ENCODE measurements at places on chromosomes 4 and X. TPM values are rescaled to one million over a fixed set of nuclear protein-coding genes. Genes with fewer than 3 reads are reported as not detected.
A peak's percentile ranks its signal among the peaks of the same experiment; 100 is the strongest.

DNA sequence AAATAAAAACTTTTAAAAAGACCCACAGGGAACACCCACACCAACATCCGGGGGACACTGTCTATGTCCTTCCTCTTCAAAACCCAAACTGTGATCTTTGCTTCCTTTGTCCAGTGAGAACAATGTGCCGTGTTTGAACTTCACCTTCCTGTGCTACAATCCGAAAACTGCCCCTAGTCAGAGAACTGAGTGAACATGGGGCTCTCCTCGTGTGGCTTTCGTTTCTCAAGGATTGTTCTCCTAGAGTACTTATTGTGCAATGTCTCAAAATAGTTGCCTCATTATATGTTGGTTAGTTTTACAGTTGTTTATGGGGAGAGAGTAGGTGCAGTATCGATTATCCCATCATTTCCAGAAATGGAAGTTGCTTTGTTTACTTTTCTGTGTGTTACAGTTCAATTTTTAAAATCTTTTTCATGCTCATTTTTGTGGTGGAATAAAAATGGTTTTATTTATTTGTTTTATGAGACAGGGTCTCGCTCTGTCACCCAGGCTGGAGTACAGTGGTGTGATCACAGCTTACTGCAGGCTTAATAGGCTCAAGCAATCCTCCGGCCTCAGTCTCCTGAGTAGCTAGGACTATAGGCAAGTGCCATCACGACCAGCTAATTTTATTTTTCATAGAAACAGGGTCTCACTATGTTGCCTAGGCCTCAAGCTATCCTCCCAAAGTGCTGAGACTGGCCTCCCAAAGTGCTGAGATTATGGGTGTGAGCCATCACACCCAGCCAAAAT lies 29.9 kb downstream of the RBMX start:
- peaks cover 19% of the 10 kb centered on the region for H3K4me1 ChIP-seq
- no peak for DNase-seq
- no peak overlapping the region for H3K4me3 ChIP-seq
- H3K27me3 ChIP-seq = no peaks in the 10 kb centered on the region

GRCh38 chr4:138406876-138407275 lies 164.7 kb upstream of the SLC7A11 start:
- H3K36me3 ChIP-seq = no peaks in the 10 kb centered on the region
- DNase-seq = no peak
- no peak overlapping the region for H3K27ac ChIP-seq

SLC9A7 gene
- total RNA-seq = 10.8 TPM

DNA sequence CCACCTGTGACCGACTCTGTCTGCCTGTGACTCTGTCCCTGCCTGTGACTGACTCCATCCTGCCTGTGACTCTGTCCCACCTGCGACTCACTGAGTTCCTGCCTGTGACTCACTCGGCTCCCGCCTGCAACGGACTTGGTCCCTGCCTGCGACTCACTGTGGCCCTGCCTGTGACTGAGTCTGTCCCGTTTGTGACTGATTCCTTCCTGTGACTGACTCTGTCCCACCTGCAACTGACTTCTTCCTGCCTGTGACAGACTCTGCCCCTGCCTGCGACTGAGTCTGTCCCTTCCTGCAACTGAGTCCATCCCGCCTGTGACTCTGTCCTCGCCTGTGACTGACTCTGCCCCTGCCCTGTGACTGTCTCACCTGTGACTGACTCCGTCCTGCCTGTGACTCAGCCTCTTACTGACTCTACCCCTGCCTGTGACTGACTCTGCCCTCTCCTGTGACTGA lies 9.6 kb upstream of the UVSSA start:
- no peaks in the 10 kb centered on the region for H3K27me3 ChIP-seq
- DNase-seq = peak; percentile 63
- H3K27ac ChIP-seq = peak overlapping the region; percentile 85
- H3K36me3 ChIP-seq = peaks cover 66% of the 10 kb centered on the region
- H3K4me3 ChIP-seq = peak overlapping the region; percentile 2

- H3K27me3 ChIP-seq = no peaks in the 10 kb centered on the region
- H3K4me3 ChIP-seq = no peak overlapping the region
- no peaks in the 10 kb centered on the region for H3K4me1 ChIP-seq
These were observed 5.5 kb downstream of the PNMA3 start for GRCh38 chrX:153061732-153062131.

DNA sequence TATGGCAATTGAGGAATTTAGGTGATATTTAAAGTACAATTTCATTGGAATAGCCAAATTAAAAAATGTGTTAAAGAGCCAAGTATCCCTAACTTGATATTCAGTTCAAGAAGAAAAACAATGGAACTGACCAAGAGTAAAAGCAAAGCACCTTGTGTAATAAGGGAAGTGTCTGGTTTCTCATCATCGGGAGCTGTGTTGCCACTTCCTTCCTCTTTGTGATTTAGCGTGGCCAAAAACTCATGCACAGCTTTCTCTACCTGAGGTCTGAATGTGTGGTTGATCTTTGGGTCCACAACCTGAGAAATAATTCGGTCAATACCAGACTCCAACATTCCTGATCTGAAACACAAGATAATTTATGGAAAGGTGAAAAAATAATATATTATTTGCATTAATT lies 12.4 kb downstream of the BOD1L1 start:
- no peak for DNase-seq
- H3K36me3 ChIP-seq = peaks cover 53% of the 10 kb centered on the region
- H3K27me3 ChIP-seq = no peaks in the 10 kb centered on the region
- no peak overlapping the region for H3K4me3 ChIP-seq
- peaks cover 32% of the 10 kb centered on the region for H3K4me1 ChIP-seq
- no peak overlapping the region for H3K27ac ChIP-seq

TCEAL2 gene
- total RNA-seq = not detected

LAMTOR3 gene
- total RNA-seq = 29.2 TPM

GRCh38 chr4:22692736-22693135 lies at the start of gene GBA3:
TSS of gene GBA3 (plus strand) at chr4:22692937.
- no peaks in the 10 kb centered on the region for H3K27me3 ChIP-seq
- no peak for DNase-seq
- no peaks in the 10 kb centered on the region for H3K36me3 ChIP-seq
- H3K4me3 ChIP-seq = no peak within 1 kb of the TSS

MAGEC2 gene
- total RNA-seq = not detected

- DNase-seq = no peak
- H3K27ac ChIP-seq = no peak overlapping the region
- H3K27me3 ChIP-seq = peaks cover 3% of the 10 kb centered on the region
- H3K36me3 ChIP-seq = no peaks in the 10 kb centered on the region
These were observed 36.4 kb upstream of the CT47C1 start for GRCh38 chrX:119036107-119037029.

P2RY8 gene
- total RNA-seq = 180 TPM

DNA sequence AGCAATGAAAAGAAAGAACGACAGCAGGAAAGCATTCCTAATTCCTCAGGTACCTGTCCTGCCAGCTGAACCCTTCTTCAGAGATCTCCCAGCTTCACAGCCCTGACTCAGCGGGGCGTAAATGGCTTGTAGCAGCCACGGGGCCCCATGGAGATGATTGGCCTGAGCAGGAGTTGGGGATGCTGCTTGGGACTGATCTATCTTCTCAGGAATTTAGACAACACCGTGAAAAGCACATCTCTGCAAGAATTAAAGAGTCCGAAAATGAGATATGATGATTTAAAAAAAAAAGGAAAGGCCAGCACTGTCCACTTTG lies 22.5 kb upstream of the SLC25A4 start:
- H3K36me3 ChIP-seq = no peaks in the 10 kb centered on the region
- no peak overlapping the region for H3K27ac ChIP-seq
- no peak for DNase-seq
- no peak overlapping the region for H3K4me3 ChIP-seq
- H3K4me1 ChIP-seq = peaks cover 3% of the 10 kb centered on the region

PABPC1L2A gene
- not detected for total RNA-seq

JCHAIN gene
- not detected for total RNA-seq

GRCh38 chrX:121407627-121408026 lies 360.2 kb downstream of the GLUD2 start:
- DNase-seq = no peak
- no peaks in the 10 kb centered on the region for H3K4me1 ChIP-seq
- H3K27me3 ChIP-seq = no peaks in the 10 kb centered on the region
- no peak overlapping the region for H3K4me3 ChIP-seq
- no peak overlapping the region for H3K27ac ChIP-seq

DNA sequence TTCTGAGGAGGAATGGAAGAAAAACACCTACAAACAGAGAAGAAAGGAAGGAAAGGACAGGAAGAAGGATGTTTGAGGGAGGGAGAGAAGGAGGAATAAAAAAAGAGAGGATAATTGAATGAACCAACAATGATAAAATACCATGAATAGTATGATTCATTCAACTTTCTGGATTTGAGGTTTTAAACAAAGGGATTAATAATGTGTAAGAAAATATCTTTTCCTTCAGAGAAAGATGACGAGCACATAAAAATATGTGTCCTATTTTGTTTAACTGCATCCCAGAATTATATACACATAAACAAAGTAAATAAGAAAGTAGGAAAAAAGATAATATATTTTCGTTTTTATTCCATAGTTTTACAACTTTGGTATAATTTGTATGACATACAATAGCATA lies 1380.4 kb downstream of the STIM2 start:
- DNase-seq = no peak
- H3K27me3 ChIP-seq = no peaks in the 10 kb centered on the region
- no peaks in the 10 kb centered on the region for H3K36me3 ChIP-seq

GRCh38 chr4:117700111-117700892 lies 334.0 kb upstream of the NDST3 start:
- H3K4me3 ChIP-seq = no peak overlapping the region
- no peaks in the 10 kb centered on the region for H3K36me3 ChIP-seq
- H3K27me3 ChIP-seq = no peaks in the 10 kb centered on the region
- H3K4me1 ChIP-seq = no peaks in the 10 kb centered on the region
- DNase-seq = no peak
- no peak overlapping the region for H3K27ac ChIP-seq

DNA sequence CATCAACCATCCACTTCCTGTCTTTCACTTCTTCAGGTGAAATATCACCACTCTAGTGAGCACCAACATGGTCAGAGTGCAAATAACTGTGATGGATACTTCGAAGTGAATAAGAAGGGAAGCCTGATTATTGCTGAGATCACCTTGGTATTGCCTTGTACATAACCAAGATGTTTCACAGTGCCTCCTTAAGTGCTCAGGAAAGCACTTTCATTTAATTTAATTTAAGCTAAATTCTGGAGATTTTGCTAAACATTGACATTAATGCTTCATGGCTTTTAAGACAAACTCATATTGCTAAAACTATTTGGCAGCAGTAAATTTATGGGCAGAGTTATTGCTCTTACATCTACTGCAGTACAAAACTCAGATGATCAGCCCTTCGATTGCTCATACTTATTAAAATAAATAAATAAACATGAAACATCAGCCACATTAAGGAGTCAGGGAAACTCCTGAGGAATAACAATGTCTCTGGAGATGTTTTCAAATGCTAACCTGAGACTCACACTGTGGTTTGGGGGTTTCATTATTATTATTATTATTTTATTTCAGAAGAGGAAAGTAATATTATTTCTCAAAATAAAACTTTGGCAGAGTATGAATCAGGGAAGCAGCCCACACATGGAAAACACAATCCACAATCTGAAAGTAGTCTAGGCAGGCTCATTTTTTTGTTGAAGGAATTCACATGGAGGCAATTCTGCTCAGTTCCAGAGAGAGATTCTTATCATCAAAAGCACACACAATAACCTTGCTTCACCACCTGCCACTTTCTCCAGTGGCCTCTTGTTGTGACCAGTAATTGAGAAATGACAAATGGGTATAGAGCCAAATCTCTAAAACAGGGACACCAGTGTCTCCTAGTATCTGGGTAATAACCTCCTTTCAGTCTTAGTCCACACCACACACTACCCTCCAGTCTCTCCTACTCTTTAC lies 344.2 kb downstream of the MAPK10 start:
- no peak overlapping the region for H3K4me3 ChIP-seq
- H3K27ac ChIP-seq = no peak overlapping the region
- no peaks in the 10 kb centered on the region for H3K27me3 ChIP-seq

GIMD1 gene
- total RNA-seq = not detected

DNA sequence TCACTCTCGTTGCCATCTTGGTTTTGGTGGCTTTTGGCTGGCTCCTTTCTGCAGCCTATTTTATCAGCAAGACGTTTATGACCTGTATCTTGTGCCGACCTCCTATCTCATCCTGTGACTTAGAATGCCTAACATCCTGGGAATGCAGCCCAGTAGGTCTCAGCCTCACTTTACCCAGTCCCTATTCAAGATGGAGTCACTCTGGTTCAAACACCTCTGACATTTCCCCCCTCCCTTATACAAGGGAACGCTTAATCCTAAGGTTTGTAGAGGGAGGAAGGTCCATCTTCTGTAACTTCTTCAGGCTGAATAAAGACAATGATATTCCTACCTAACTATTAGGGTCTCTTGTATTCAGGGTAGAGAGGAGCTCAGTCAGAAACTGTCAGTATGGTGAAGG lies 79.3 kb upstream of the SPANXB1 start:
- no peak overlapping the region for H3K27ac ChIP-seq
- no peaks in the 10 kb centered on the region for H3K27me3 ChIP-seq
- DNase-seq = no peak
- peaks cover 9% of the 10 kb centered on the region for H3K4me1 ChIP-seq

- no peak for DNase-seq
- no peaks in the 10 kb centered on the region for H3K4me1 ChIP-seq
- no peaks in the 10 kb centered on the region for H3K27me3 ChIP-seq
- H3K36me3 ChIP-seq = no peaks in the 10 kb centered on the region
- H3K4me3 ChIP-seq = no peak overlapping the region
These were observed 118.0 kb upstream of the EDNRA start for GRCh38 chr4:147362938-147363337.

TLL1 gene
- not detected for total RNA-seq

DNA sequence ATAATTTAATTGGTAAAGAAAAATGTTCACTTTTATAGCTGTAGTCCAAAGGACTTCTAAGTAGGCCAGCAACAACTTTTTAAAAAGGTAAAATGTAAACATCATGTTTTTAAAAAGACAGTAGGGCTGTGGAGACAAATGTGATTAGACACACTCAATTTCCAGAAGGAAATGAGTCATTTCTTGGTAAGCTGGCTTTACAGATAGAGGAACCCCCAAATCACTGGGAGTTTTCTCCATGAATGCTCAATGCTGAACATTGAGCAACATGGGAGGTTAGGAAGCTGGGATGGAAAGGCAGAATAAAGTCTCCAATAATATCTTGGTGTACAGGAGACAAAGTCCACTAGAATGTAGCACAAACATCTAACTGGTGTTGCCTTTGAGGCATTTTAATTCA lies 121.3 kb downstream of the NWD2 start:
- no peaks in the 10 kb centered on the region for H3K4me1 ChIP-seq

C4orf51 gene
- total RNA-seq = not detected

DNA sequence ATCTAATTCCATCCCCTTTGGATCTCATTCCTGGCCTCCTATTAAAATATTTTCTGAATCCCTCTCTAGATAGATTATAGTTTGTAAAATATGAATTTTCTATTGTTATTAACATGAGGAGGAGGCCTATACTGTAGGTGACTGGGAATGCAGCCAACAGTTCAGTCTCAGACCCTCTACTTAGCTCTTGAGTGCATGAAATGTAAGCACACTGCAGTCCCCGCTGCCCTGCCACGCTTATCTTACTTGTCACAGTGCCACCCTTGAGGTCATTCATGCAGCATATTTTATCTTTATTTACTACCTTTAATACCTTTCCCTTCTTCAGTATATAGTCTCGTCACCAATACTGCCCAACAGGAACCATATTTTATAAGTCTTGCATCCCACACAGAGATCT lies 151.0 kb downstream of the CAMK2D start:
- DNase-seq = no peak
- peaks cover 2% of the 10 kb centered on the region for H3K4me1 ChIP-seq
- peaks cover 37% of the 10 kb centered on the region for H3K36me3 ChIP-seq

MAGEA1 gene
- total RNA-seq = not detected

TACR3 gene
- not detected for total RNA-seq

GRCh38 chr4:107243141-107243781 lies 207.1 kb upstream of the DKK2 start:
- no peaks in the 10 kb centered on the region for H3K27me3 ChIP-seq
- H3K36me3 ChIP-seq = no peaks in the 10 kb centered on the region
- H3K4me3 ChIP-seq = no peak overlapping the region
- no peaks in the 10 kb centered on the region for H3K4me1 ChIP-seq

All from activated CD4-positive, alpha-beta memory T cell treated with anti-CD3 and anti-CD28 coated beads, Interleukin-2, amount 10 ng/mL, durations not matched to agents 7 days and 5 days (primary cell).